ENCODE measurements at places on chromosomes 13 and 19.
A peak's percentile ranks its signal among the peaks of the same experiment; 100 is the strongest.

GRCh38 chr19:54790711-54791110, 12.7 kb upstream of the KIR2DL4 start:
- DNase-seq = no peak

GRCh38 chr13:92589955-92590354, 636.7 kb upstream of the GPC6 start:
- no peak for DNase-seq

DNA sequence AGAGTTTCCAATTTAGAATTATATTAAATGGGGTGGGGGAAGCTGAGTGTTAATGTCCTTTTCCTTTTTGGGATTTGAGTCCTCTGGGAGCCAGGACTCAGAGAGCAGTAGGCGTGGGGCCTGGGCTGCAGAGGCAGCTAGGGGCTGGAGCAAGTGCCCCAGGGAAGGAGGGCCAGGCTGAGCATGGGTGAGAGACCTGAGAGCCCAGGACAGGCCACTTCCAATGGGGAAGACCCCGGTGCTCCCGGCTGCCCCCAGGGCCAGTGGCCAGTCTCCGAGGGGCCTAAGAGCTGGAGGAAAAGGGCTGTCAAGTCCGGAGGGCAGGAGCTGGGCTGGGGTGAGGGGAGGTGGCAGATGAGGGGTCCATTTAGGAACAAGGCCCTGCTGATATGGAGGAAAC, 371.5 kb downstream of the ZNF536 start:
- DNase-seq = no peak

- peak; percentile 35 for DNase-seq
These were observed 915 bp downstream of the SHC2 start for GRCh38 chr19:459724-460511.

Data from A673 (cell line).